ENCODE measurements at places on chromosomes 3 and 15.

DNA sequence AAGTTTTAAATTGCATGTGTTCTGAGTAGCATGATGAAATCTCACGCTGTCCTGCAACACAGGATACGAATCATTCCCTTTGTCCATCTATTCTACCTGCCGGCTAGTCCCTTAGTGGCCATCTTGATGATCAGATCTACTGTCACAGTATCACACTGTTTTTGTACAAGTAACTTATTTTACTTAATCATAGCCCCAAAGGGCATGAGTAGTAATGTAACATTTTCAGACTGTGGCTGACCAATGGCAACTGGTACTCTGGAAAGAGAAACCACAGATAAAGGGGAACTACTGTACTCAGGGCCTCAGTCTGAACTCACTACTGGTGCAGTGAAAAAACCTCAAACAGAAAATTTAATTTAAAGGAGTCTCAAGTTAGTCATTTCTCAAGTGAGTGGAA is 127.3 kb upstream of the MRPL3 start:
- no peak for DNase-seq

DNA sequence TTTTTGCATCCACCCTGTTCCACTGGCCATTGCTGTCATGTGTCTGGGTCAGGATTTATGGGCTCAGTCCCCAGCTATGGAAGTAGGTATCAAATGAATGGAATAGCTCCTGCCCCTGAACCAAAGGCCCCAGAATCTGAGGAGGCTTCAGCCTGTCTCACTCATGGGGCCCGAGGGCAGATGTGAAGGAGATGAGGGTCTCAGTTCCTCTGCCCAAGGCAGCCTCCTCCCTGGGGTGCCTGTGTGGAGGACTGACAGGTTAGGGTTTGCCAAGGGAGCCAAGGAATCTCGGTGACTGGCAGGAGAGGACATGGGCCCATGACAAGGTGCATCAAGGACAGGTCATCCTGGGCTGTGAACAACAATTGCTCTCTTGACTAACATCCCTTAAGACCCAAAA is 70.4 kb downstream of the CPN2 start:
- peak; percentile 16 for DNase-seq

GRCh38 chr3:182711261-182711683 is 82.0 kb upstream of the ATP11B start:
- DNase-seq = no peak

DNA sequence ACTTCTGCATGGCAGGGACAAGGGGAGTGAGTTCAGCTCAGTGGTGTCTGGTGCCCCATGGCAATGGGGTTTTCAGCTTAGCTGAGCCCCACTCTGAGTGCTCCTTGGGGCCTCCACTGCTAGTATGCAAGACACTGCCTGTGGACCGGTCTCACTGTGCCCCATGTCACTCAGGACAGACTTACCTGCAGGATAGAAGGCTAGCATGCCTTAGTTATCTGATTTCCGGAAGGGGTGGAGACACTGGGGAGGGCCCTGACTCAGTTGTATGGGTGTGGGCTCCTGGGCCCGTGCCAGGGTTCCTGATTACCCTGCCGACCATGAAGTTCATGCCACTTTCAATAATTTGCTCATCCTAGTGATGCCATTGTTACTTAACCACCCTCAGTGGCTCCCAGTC is 4.3 kb upstream of the SLC6A20 start:
- DNase-seq = no peak

DNA sequence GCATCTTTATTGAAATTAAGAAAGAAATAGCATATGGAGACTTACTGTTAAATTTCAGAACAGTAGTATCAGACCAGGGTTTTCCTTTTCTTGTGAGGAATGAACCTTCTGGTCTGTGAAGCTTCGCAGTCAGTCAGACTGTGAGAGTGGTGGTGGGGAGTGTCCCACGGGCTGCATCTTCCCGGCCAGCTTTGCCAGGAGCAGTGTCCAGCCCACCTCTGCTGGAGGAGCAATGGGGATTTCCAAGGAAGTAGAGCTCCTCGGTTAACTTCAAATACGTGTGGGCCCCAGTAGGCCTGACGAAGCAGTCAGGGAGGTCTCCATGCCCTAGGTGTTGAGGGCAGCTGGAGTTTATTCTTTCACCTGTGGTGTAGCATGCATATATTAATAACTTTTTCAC is 40.9 kb upstream of the FBXL22 start:
- DNase-seq = no peak

DNA sequence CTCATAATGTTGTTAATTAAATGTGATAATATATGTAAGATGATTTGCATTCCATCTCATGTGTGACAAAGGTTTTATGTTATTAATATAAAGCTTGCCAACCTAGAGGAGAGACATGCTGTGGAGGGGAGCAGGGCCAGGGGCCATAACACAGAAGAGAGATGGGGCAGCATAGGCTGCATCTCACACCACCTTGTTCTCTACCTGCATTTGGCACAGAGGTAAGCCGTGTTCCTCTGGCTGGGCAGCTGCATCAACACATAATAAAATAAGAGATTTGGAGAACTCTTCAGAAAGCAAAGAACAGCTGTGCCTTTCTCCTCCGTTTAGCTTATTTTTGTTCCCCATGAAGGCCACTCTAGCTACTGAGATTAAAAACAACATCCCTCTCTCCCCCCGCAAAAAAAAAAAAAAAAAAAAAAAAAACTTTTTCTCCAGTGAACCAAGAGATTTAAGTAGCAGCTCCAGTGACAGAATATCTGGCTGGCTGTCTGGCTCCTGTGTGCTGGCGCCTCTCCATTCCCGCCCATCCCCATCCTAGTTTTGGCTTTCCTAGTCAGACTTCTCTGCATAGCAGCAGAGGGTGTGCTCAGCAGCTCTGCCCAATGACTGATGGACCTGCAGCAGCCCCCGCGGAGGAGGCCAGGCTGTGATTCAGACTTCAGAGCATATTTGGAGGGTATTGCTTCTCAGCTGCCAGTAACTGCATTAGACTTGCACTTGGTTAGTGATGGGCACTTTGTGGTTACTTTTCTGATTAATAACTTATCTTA is 52.2 kb upstream of the STXBP5L start:
- no peak for DNase-seq

- no peak for DNase-seq
These were observed 64.6 kb downstream of the CYP11A1 start for GRCh38 chr15:74302821-74303359.

- no peak for DNase-seq
These were observed 15.0 kb upstream of the THUMPD3 start for GRCh38 chr3:9347887-9348286.

DNA sequence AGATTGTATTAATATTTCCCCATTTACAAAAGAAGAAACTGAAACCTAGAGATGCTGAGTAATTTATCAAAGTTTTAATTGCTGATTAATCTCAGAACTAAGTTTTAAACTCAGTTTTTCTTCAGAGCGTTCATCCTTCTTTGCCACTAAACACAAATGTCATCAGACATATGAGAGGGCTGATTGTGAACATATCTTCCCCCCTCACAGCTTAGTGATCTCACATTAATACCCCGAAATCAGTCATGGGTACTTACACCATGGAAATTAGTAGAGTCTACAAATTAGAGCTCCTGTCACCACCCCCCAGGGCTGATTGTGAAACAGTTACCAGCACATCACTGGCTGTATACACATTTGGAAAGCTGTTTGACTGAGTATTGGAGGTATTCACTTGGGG is 189.3 kb upstream of the SGO1 start:
- DNase-seq = no peak

DNA sequence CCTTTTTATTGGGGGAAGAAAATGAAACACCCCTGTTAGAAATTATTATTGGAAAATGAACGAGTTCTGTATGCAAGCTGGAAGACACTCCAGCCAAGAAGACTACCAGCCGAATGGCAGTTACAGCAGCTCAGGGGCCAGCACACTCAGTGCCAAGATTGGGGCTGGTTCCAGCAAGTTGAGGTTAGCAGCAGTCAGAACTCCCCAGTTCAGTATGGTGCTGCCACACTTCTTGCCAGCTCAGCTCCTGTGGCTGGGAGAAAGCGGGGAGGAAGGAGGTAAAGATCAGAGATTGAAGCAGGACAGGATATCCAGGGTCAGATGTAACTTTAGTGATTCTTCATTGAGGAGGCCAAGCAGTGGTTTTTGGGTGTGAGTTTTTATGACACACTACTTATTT is 280.2 kb upstream of the NR2E3 start:
- DNase-seq = no peak

Data from right lobe of liver (tissue), 6 donors.